ENCODE measurements at places on chromosomes 1 and 21.

DNA sequence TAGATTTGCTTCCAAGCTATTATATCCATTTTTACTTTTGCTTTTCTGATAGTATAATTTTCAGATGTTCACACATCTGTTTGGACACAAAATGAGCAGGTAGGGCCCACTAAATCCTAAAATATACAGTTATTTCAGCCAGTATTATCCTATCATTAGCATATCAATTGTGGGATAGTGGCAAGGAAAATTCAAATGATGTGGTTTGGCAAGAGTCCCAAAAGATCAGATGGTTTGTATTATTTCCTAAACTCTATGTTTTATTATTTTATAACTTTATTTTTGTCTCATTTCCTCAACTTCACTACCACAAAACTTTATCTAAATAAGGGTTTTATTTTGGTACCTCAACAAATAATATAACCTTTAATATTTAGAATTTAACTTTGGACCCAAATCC is 1659.6 kb downstream of the NCAM2 start:
- peak; percentile 16 for DNase-seq

GRCh38 chr1:154867064-154867825 is 2.8 kb downstream of the KCNN3 start:
- peak; percentile 74 for DNase-seq

DNA sequence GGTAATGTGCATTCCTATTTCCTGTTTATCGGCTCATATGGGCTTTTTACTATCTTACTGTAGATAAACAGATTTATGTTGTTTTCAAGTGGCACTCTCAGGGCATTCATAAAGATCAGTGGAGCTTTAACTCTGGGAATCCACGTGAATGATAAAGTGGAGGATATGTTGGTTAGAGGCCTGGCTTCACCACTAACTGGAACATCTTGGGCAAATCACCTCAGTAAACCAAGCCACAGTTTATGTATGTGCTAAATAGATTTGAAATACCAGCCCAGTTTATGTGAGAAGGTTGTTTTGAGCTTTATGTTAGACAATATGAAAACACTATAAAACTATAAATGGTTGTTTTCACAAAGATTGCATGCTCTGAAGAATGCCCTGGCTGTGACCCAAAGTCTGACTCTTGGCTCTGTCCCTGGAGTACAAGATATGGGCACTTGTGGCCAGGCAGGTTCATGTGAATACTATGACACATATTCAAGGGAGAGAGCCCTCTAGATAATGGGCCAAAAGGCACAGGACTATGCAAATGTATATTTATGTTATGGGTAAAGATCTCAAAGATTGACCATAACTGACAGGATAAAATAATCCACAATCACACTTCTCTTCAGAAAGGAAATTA is 36.7 kb downstream of the FAM163A start:
- no peak for DNase-seq

DNA sequence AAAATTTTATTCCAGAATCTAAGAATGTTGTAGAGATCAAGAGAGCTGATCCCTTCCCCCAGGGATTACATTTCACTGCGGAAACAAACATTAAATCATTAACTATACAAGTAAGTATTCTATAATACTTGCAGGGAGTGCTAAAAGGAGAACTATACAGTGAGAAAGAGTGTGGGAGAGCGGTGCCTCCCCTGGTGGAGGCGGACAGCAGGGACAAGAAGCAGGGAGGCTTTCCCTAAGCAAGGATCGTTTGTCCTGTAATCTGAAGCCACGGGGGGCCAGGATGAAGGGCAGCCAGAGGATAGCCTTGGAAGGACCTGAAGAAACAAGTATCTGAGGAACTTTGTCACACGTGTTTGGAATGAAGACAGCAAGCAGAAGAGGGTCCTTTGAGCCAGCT is 40.1 kb downstream of the SLC9C2 start:
- DNase-seq, result no peak

- DNase-seq, result no peak
Measured at GRCh38 chr21:43881283-43881682, 16.3 kb downstream of the AGPAT3 start.

DNA sequence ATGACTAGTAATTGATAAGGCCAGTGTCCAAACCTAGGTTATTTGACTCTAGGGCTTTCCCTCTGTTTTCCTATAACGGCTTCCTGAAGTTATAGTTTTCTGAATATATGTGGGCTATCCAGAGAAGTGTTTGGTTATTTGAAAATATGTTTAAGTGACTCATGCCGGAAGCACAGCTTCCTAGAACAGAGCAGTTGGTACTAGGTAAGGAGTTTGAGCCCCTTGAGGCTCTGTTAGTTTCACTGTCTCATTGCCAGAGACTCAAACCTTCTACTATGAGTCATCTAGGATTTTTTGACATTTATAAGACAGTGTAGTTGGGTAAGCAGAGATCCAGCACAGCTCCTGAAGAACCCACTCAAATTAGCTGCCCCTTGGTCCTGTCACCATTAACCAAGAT is 27.1 kb upstream of the LEPR start:
- DNase-seq, result no peak

DNA sequence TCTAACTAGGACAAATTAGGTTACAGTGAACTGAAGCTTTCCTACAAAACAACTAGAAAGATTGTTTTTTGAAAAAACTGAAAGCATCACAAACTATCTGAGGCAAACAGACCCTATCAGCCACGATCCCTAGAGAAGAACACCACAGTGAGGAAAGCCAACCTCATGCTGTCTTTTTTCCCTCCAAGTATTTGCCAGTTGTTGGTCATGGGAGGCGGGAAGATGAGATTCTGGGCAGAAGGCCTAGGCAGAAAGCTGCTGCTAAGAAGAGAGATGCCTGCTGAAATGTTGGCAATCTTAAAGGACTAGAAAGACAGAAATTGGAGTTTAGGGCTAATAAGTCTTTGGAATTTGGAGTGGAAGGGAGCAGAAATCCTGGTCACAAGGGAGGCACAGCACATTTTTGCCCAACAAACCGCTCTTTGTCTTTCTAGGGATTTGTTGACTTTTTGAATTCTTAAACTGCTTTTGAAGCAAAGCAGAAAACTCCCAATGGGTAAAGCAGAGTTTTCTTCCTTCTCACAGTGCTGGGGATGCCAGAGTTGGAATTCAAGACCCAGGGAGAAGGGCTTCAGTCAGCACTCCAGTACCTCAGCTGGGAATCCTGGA is 83.9 kb downstream of the MT1HL1 start:
- DNase-seq, result no peak

DNA sequence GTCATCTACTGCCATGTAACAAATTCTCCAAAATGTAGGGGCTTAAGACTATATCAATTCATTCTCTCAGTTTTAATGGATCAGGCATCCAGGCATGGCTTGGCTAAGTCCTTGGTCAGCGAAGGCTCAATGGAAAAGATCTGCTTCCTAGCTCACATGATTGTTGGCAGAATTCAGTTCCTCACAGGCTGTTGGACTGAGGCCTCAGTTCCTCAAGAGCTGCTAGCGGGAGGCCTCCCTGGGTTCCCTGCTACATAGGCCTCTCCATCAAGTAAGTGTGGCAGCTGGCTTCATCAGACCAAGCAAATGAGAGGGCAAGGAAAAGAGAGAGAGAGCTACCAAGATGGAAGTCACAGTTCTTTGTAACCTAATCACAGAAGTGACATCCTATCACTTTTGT is 19.6 kb upstream of the EYA3 start:
- no peak for DNase-seq

- DNase-seq, result no peak
Measured at GRCh38 chr1:246302251-246302625, 204.8 kb downstream of the SMYD3 start.

- peak; percentile 41 for DNase-seq
Measured at GRCh38 chr1:31588751-31589515, 12.6 kb downstream of the TINAGL1 start.

DNA sequence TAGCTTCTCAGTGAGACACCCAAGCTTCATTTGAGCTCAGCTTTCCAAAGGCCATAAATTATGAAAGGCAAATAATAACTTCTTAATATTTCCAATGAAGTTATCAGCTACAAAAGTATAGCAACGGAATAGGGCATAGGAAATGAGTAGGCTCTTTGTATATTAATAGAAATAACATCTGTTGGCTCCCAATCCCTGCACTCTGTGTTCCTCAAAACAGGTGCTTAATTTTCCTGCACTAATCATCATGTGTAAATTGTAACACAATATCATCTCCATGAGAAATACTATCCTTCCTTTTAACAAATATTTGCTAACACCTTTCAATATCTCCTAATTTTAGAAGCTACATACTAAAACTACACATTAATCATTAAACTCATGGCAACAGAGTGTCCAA is 19.2 kb upstream of the IFI44L start:
- DNase-seq, result no peak

DNA sequence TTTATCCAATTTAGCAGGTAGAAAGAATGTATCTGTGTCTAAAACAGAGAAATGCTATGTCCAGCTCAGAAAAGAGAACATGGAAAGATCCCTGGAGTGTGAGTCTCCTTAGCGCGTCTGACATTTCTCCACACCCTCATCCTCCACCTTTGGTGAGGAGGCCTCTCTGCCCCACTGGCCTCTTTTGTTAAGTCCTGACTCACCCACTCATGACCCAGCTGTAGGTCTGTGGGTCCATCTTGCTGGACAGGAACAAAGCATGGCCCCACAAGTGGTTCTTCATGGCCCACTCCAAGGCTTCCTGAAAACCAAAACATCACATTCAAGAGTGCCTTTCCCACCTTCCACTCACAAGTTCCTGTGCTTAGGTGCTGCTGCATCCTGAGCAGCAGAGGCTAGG is 15.8 kb downstream of the SEC16B start:
- no peak for DNase-seq

GRCh38 chr21:42406201-42406621 is 2.5 kb downstream of the UBASH3A start:
- no peak for DNase-seq

DNA sequence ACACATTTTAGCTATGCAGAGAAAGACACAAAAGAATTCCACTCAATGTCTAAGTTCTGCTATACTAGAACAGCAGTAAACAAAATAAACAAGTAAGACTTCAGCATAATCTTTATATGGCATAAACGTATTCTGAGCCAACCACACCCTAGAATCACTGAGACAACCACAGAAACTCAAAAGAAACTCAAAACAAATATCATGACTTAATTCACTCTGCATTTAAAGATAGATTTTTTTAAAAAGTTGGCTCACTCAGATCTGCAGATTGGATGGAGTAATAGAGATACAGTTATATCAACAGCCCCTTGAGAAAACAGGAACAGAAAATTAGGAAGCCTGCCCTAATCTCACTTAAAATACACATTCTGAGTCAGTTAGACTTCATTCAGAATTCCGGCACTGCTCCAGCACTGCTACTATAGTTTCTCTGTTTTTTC is 95.0 kb downstream of the COL24A1 start:
- DNase-seq, result peak; percentile 35

- DNase-seq, result no peak
Measured at GRCh38 chr1:212461916-212462660, 29.4 kb downstream of the NENF start.

DNA sequence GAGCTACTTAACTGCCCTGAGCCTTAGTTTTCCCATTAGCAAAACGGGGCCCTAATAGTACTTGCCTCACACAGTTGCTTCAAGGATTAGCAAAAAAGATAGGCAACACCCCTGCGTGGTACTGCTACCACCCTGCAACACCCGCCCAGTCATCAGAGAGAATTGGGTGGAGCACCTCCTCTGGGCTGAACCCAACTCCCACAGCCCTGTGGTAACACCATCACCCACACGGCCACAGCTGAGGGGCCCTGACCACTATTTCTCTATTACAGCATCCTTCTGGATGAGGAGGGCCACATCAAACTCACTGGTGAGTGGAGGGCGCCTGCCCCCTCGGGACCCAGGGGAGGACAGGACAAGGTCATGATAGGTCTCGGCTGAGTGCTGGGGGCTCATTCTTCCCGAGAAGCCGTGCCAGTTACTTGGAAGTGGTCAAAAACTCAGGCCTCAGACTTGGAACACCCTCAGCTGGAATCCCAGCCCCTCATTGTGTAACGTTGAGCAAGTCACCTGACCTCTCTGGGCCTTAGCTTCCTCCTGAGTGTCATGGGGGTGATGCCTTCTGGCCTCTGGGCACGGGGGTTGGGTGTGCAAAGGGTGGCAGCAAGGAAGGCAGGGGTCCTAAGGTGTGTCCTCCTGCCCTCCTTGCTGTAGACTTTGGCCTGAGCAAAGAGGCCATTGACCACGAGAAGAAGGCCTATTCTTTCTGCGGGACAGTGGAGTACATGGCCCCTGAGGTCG is 24.6 kb downstream of the RPS6KA1 start:
- DNase-seq, result no peak

DNA sequence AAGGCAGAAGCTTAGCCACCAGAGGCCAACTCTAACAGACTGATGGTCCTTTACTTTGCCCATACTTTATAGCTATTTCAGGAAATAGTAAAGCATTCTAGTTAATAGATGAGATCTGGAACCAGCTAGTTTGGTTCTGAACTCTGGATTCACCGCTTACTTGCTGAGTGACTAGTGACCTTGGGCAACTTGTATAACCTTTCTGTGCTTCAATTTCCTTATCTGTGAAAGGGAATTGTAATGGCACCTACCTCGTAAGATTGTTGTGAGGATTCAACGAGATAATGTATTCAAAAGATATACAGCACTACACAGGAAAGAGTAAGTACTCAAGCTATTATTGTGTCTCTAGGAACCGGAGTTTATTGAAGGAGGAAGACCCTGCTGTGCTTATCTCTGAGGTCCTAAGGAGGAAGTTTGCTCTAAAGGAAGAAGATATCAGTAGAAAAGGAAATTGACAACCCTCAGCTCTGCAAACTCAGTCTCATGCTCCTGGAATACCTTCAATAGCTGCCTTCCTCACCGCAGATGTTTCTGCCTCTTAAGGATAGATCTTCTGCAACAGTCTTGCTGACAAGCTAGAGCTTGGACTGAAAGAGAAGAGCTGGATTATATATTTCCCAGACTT is 11.9 kb downstream of the MTFR1L start:
- DNase-seq, result no peak

GRCh38 chr1:31900790-31901189 is 37.4 kb downstream of the PTP4A2 start:
- DNase-seq, result no peak

GRCh38 chr1:25676488-25676887 is 59.9 kb downstream of the MAN1C1 start:
- DNase-seq, result no peak

DNA sequence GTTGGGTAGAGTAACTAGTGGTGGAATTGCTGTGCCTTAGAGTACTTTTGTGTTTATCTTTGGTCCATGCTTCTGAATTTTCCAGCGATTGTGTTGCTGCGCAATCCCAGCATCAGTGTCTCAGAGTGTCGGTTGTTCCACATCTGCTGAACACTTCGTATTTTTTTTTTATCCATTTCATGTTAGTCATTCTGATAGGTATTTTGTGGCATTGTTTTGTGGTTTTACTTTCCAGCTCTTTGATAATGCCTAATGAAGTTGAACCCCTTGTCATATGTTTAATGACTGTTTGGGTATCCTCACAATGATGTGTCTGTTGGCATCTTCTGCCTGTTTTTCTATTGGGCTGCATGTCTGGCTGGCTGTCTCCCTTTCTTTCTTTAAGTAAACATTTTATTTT is 13.6 kb downstream of the TUFT1 start:
- no peak for DNase-seq

All from eye (tissue), 1 donor.